ENCODE measurements at places on chromosomes 3 and 15. TPM values are rescaled to one million over a fixed set of nuclear protein-coding genes. Genes with fewer than 3 reads are reported as not detected.

The SAMMSON gene
- not detected for total RNA-seq

The FEZF2 gene
- not detected for total RNA-seq

The PIGBOS1 gene
- 12.3 TPM for total RNA-seq

The GUCA1C gene
- not detected for total RNA-seq

The ANKUB1 gene
- not detected for total RNA-seq

The ITIH1 gene
- total RNA-seq = not detected

The FAN1 gene
- 20.9 TPM for total RNA-seq

The TRIM71 gene
- total RNA-seq = 0.05 TPM

The KCNMB2 gene
- not detected for total RNA-seq

The KLHL40 gene
- not detected for total RNA-seq

The SMCO1 gene
- not detected for total RNA-seq

The AQP9 gene
- total RNA-seq = 0.89 TPM

The EHHADH gene
- 2.9 TPM for total RNA-seq

The FETUB gene
- total RNA-seq = not detected

DNA sequence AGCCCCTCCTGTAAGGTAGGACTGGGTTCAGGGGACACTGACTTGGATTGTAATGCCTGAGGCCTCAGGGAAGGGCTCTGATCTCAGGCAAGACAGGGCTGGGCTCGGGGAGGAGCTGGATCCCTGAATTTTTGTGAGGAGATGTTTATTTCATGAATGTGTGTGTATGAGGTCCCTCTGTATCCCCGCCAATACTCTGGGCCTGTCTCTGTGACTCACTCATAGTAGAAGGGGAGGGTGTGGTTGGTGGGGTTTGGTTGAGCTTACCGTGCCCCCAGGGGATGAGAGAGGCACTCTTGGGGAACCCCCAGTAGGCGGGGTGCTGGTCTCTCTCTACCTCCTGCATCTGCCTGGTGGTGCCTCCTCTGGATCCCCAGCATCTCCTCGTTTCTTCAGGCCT is 28.1 kb downstream of the RPSA start:
- H3K27me3 ChIP-seq = peaks cover 4% of the 10 kb centered on the region
- H3K4me1 ChIP-seq = no peaks in the 10 kb centered on the region
- H3K27ac ChIP-seq = no peak overlapping the region
- H3K4me3 ChIP-seq = no peak overlapping the region

DNA sequence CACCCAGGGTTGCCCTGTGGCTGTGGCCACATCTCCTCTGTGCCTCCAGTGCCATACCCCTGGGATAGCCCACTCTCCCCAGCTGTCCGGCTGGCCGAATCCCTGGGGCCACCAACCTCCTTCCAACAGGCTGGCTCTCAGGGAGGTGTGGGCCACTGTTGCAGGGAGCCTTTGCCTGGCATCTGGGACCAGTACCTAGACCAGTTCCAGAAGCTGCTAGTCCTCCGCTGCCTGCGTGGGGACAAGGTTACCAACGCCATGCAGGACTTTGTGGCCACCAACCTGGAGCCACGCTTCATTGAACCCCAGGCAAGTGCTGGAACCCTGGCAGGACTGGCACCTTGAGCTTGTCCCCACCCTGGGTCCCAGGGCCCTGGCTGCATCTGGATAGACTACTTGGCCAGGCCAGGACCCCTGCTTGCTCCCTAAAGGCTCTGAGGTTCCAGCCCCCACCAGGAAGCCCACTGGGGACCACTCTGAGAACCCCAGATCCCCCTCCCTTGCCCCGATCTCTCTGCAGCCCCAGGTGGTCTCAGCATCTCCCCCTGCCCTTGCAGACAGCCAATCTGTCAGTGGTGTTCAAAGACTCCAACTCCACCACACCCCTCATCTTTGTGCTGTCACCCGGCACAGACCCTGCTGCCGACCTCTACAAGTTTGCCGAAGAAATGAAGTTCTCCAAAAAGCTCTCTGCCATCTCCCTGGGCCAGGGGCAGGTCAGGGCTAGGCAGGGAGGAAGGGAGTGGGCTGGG is 50.0 kb downstream of the SEMA3G start:
- no peak for DNase-seq
- no peaks in the 10 kb centered on the region for H3K4me1 ChIP-seq
- H3K36me3 ChIP-seq = peaks cover 13% of the 10 kb centered on the region
- H3K27ac ChIP-seq = no peak overlapping the region

GRCh38 chr15:45498701-45499100 is 23.9 kb downstream of the SLC30A4 start:
- H3K36me3 ChIP-seq = no peaks in the 10 kb centered on the region
- no peak for DNase-seq
- no peak overlapping the region for H3K4me3 ChIP-seq

- no peak for DNase-seq
- no peaks in the 10 kb centered on the region for H3K4me1 ChIP-seq
- H3K36me3 ChIP-seq = no peaks in the 10 kb centered on the region
- no peak overlapping the region for H3K27ac ChIP-seq
- H3K4me3 ChIP-seq = no peak overlapping the region
Observed at GRCh38 chr15:68312701-68313204, 35.2 kb downstream of the FEM1B start.

DNA sequence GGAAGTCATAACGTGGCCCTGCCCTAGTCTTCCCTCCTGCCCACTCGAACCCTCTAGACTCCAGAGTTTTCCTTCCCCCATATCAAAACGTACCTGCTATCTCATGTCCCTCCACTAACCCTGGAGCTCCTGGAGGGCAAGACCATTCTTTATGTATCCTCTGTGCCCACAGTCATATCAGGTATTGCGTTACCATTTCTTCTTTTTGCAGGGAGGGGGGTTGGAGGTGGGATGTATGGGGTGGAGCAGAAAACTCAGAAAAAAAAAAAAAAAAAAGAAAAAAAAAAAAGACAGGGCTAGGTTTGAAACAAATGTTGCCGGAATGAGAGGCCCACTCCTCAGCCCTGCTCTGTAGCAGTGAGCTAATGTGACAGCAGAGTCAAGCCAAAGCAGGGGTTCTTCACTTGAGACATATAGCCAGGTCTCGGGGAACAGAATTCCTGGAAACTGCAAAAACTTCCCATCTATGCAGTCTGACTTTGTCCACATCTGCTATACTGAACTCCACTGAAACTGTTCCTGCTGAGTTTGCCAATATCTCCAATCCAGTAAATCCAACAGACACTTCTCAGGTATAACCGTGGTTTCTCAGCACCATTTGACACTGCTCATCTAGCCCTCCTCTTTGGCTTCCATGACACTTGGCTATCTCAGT is 31.1 kb downstream of the PARP16 start:
- H3K4me3 ChIP-seq = no peak overlapping the region
- H3K4me1 ChIP-seq = peaks cover under 1% of the 10 kb centered on the region

DNA sequence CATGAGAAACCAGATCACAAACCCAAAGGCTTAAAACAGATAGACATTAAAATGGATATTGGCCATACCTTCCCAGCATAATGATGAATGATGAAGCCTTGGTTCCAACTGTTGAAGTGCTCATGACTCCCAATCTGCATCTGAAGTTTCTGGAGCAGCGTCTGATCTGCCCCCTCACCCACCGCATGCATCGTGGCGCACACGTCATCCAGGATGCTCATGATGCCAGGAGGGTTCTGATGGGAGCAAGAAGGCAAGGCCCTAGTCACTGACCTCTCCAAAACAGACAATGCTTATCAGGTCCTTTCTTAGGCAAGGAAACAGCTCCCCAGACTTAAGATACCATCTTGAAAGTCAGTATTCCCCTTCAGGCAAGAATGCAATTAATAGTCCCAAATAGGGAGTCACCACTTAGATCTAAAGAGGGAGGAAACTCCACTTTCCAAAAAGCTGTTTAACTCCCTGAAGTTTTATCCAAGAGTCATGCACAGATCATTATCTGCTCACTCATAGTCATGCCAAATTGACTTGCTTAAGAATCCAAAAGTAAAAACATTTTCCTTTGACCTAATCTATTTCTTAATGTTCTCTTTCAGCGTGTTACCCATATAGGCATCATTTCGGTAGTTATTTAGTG is 2.1 kb downstream of the LDHAL6B start:
- peaks cover 5% of the 10 kb centered on the region for H3K4me1 ChIP-seq
- no peak overlapping the region for H3K4me3 ChIP-seq
- no peak overlapping the region for H3K27ac ChIP-seq
- DNase-seq = no peak
- H3K27me3 ChIP-seq = peaks cover 2% of the 10 kb centered on the region

- no peaks in the 10 kb centered on the region for H3K36me3 ChIP-seq
- H3K27me3 ChIP-seq = no peaks in the 10 kb centered on the region
- H3K27ac ChIP-seq = no peak overlapping the region
- no peak for DNase-seq
Observed at GRCh38 chr3:65425880-65426279, 612.8 kb downstream of the MAGI1 start.

- DNase-seq = no peak
- no peaks in the 10 kb centered on the region for H3K36me3 ChIP-seq
- H3K4me3 ChIP-seq = no peak overlapping the region
- H3K27ac ChIP-seq = no peak overlapping the region
- H3K27me3 ChIP-seq = no peaks in the 10 kb centered on the region
Observed at GRCh38 chr3:24843955-24844354, 349.3 kb upstream of the THRB start.

DNA sequence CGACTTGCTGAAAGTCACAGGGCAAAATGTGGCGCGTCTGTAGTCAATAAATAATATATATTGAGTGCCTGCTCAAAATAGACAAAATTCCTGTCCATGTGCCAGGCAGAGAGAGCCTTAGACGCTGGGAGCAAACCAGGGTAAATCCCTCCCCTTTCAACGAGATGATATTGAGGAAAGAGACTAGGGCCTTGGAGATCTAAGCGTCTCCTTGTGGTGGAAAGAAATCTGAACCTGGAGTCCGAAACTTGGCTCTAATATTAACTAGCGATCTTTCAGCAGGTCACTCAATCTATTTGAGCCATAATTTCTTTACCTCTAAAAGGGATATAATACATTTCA is 348 bp upstream of the DPP8 start:
- H3K36me3 ChIP-seq = peaks cover 28% of the 10 kb centered on the region
- DNase-seq = no peak
- H3K27ac ChIP-seq = peak overlapping the region; percentile 94
- H3K4me3 ChIP-seq = peak overlapping the region; percentile 99
- peaks cover 19% of the 10 kb centered on the region for H3K4me1 ChIP-seq

DNA sequence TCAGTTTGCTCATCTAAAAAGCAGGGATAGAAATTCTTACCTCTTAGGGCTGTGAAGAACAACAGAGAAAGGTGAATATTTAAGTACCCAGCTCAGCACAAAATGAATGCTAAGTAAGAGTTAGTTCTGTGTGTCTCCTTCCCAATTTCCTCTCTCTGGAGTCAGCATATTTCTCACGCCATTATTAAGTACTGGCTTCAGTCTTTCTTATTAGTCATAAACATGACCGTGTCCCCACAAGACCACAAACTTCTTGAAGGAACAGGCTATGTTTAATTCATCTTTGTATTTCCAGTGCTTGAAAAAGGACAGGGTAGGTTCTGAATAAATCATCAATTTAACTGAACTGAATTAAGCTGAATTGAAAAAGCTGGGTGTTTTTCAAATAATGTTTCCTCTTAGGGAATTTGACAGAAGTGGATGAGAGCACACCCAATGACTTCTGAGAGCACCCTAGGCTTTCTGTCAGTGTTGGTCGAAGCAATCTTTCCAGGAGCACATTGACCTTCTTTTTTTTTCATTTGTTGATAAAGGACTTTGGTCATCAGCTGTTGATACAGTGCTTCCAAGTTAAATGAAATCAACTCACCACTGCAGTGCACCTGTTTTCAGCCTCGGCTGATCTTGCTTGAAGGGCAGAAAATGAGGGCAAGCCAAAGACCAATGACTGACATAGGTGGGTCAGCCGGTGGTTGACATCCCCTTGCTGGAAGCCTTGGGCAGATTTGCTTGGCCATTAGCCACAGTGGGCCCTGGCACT is 324.6 kb downstream of the MFSD1 start:
- DNase-seq = no peak
- H3K4me3 ChIP-seq = no peak overlapping the region
- no peaks in the 10 kb centered on the region for H3K27me3 ChIP-seq
- no peak overlapping the region for H3K27ac ChIP-seq

DNA sequence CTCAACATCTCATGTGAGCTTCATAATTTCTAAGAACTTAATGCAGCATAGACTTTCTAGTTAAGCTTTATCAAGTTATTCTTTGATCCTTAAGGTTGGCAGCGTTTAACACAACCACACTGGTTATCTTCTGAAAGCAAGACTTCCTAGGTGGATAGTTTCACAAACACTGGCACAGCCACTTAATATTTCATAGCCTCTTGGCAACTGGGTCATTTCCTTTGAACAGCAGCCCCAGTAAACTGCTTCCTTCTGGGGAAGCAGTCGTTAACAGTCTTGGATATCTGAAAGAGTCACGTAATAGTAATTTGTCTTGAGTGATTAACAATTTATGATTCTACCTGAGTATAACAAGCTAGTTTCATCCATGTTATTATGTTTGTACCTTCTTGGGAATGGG is 45.9 kb upstream of the ABHD10 start:
- H3K36me3 ChIP-seq = no peaks in the 10 kb centered on the region
- H3K4me3 ChIP-seq = no peak overlapping the region
- DNase-seq = no peak
- H3K4me1 ChIP-seq = no peaks in the 10 kb centered on the region

DNA sequence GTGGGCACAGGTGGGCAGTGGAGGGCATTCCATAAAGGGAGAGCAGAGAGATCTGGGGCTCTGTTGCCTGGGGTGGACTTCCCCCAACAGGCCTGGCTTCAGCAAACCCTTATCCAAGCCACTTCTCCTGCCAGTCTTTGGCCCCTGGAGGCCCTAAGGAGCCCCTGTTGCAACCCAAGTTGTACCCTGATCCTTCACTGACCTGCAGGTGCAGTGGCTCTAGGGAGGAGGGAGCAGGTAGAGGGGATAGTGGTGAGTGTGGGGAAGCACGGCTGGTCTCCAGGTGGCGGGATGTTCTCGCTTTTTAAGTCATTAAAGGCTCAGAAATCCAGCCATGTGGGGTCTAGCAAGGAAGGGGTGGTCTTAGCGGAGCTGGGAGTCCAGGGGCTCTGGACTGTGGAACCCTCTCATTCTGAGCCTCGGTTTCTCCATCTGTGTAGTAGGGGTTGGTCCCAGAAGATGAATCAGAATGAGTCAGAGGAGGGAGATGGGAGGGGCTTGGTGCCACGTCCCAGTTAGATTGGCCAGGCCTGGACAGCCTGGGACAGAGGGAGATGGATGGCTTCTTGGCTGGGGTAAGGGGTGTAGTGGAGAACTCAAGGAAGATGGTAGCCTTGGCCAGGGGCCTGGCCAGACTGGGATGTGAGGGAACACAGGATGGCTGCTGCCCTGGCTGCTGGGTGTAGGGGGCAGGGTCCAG is 2.6 kb downstream of the ZBTB47 start:
- H3K27ac ChIP-seq = no peak overlapping the region
- DNase-seq = no peak
- peaks cover 9% of the 10 kb centered on the region for H3K4me1 ChIP-seq
- no peaks in the 10 kb centered on the region for H3K36me3 ChIP-seq
- peaks cover 9% of the 10 kb centered on the region for H3K27me3 ChIP-seq
- H3K4me3 ChIP-seq = no peak overlapping the region

DNA sequence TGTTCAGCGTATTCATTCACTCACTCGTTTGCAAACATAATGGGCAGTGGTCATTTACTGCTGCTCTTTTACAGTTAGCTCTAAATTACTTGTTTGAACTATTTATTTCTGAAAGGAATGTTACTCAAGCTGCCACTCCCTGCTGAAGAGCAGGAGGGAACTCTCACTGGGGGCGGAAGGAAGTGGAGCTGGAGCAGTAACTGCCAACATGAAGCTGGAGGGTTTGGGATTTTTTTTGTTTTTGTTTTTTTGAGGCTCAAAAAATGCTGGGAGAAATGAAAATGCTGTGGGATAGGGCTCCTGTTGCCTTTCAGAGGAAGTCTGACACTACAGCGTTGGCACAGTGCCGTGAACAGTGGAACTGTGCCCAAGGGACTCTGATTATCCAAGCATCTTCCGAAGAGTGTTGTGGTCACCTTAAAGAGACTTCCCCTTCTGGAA is 44.1 kb downstream of the SENP2 start:
- peaks cover 36% of the 10 kb centered on the region for H3K36me3 ChIP-seq
- no peaks in the 10 kb centered on the region for H3K27me3 ChIP-seq
- DNase-seq = no peak
- peaks cover 11% of the 10 kb centered on the region for H3K4me1 ChIP-seq
- no peak overlapping the region for H3K4me3 ChIP-seq

Data from activated T-helper 2 cell treated with anti-CD3 and anti-CD28 coated beads, Interferon-gamma antibody, Interleukin-2, Interleukin-4, amounts not matched to agents 10 μg/mL and 5 μg/mL and 100 μg/mL, durations not matched to agents 14 hours and 24 hours and 36 hours (primary cell).